ENCODE measurements at places on chromosomes 16 and 17. TPM values are rescaled to one million over a fixed set of nuclear protein-coding genes. Genes with fewer than 3 reads are reported as not detected.

DNA sequence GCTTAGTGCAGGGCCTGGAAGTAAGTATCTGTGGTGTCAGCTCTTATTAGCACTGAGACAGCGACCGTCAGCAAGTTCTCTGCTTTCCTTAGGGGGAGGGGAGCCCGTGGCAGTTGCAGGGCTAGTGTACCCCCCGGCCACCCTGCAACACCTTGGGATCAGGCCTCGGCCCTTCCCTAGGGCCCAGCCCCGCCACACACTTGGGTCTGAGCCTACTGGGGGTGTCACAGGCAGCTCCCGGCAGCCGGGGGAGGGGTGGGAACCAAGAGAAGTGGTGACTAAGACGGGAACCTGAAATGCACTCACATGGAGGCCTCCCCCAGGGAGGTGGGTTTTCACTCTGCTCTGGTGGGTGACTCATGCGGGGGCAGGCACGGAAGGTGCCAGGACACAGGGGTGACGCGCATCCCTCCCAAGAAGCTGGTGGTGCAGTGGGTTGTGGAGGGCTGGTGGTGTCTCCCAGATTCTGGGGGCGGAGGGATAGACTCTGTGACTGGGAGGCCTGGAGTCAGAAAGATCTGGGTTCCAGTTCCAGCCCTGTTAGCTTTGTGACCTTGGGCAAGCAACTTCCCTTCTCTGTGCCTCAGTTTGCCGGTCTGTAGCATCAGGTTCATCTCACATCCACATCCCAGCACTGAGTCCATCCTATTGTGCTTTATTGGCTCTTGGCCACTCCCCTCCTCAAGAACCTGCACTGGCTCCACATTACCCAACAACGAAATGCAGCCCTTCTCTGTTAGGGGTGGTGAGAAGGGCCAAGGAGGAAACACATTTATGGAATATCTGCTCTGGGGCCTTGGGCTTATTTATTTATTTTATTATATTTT is 44.5 kb downstream of the LAT start:
- DNase-seq = no peak

GRCh38 chr16:59604354-59604753 is 870.2 kb upstream of the GOT2 start:
- no peak for DNase-seq

- peak; percentile 58 for DNase-seq
Observed at GRCh38 chr17:64084086-64084939, 45.6 kb downstream of the ERN1 start.

GRCh38 chr17:62163847-62164246 is 98.8 kb upstream of the MED13 start:
- DNase-seq = peak; percentile 83

DNA sequence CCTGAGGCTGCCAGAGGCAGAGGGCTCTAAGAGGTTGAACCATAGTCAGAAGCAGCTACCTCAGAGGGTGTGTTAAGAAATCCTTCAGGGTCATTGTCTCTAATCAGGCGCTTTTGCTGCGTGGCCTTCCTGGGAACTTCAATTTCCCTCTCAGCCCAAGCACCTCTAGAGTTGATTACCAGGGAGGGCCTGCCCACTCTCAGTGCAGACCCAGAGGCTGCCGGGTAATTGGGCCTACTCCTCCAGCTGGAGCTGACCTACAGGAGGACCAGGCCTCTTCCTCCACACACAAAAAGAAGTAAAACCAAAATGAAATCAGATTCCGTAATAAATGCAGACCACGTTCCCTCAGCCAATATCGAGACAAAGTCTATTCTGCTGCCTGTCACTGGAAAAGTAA is 305.0 kb upstream of the CCL2 start:
- no peak for DNase-seq

GRCh38 chr17:27558842-27559505 is 72.0 kb upstream of the LGALS9 start:
- DNase-seq = no peak

DNA sequence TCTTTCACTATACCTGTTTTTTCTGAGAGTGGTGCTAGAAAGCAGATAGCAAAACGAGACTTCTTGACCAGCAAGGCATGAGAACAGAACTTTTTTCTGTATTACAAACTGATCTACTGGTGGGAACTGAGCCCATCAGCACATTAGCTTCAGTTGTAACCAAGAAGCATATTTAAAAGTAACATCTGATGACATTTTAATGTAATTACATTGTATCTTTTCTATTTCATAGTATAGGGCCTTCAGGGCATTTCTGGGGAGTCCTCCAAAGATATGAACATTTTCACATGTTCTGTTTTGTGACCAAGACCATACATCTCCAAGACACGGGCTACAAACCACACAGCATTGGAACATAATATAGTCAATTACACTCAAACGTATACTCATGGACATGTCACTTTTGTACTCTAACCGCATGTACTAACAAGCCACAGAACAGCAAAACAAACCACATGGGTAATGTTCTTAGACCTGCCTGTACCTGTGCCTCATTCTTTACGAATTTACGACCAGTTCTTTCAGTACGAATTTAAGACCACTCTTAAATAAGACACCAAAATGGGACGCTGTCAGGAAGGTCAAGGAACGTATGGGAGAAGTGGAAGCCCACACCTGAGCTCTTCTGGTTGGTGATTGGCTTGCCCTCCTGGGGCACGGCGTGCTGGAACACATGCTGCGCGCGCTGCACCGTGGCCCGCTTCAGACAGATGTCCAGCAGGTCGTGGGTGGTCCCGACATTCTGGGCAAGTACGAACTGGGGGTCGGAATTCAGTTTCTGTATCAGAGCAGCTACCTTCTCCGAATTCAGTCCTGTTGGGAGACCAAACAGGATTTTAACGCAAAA is 825 bp downstream of the BLMH start:
- peak; percentile 68 for DNase-seq

DNA sequence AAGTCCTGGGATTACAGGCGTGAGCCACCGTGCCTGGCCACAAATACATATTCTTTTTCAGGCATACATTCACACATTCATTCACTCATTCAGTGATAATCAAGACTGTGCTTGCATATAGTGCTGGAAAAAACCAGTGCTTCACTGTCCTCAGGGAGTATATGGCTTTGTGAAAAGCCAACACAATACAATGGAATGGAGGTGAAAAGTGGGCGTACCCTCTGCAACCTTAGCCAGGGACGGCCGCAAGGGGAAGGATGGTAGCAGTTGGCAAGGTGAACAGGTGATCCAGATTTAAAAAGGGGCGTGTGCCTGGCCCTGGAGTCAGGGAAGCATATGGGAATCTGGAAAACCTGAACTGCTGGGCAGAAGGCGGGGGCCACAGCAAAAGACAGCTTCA is 18.1 kb upstream of the GAN start:
- DNase-seq = no peak

DNA sequence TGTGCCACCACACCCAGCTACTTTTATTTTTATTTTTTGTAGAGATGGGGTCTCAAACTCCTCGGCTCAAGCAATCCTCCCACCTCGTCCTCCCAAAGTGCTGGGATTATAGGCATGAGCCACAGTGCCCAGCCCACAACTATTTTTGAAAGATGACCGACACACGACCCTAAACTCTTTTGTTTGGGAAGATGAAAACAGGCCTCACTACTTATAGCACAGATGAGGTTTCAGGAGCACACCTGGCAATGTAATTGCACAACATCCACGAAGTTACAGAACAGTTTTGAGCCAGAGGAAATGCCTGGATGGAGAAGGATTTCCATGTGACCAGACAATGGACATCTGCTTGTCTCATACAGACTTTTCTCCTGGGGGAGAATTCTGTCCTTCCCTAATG is 43.4 kb upstream of the PRSS54 start:
- DNase-seq = no peak

- peak; percentile 71 for DNase-seq
Observed at GRCh38 chr17:65173284-65173793, 36.2 kb downstream of the RGS9 start.

DNA sequence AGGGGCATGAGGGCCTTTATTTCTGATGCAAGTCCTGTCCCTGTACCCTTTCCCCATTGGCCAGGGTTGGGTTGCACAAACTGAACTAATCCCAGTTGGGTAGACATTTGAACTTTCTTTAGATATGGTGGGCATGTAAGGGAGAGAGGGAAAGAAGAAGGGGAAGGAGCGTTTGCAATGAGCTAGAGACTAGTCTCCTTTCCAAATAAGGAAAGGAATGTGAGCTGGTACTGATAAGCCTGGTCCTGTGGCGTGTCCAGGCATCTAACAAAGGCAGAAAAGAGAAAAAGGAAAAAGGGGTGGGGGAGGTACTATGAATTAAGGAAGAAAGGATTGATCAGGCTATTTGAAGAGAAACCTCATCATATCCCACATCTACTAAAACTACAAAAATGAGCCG is 20.3 kb downstream of the CHMP6 start:
- no peak for DNase-seq

DNA sequence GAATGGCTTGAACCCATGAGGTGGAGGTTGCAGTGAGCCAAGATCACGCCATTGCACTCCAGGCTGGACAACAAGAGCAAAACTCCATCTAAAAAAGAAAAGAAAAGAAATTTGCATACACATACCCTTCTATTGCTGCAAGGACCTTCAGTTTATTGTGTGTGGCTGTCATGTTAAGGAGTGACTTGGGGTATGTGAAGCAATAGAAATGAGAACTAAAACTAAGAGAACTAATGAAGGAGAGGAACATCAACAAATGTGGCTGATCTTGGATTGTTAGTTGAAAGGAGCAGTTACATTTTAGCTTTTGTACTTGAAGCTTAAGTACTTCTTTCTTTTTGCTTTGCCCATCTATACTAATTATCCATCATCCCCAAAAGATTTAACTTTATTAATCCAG is 12.7 kb upstream of the NSRP1 start:
- no peak for DNase-seq

DNA sequence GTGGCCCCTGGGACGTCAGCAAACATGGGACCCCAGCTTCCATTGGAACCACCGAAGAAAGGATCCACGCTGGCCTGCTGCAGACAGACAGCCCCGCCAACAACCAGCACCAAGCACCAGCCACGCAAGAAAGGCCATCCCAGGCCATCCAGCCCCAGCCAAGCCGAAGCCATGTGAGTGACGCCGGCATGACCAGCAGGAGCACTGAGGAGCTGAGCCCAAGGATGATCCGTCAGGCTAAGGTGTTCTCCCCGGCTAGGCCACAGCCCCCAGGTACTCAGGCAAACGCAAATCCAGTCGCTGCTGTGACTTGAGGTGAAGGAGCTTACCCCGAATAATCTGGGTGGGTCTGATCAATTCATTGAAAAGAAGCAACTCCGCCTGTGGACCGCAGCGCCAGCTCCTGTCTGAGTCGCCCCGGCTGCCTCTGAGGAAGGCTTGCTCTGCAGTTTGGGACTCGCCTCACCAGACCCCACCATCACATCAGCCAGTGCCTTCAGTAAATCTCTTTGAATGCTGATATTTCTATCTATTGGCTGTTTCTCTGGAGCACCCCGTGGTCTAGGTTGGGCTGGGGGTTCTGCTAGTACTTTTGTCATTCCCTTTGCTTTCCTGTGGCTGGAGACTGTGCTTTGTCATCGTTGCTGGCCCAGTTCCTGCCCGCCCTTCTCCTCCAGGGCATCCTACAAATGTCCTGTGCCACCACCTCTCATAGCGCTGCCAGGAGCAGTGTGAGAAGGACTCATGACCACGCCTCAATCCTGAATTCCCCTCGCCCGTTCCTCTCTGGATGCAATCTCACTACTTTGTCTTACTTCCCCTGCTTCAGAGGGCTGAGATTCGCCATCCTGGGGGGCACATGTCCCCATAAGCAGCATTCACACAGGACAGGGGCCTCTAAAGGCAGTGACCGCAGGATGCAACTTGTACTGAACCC is 8.1 kb upstream of the CBX2 start:
- no peak for DNase-seq

GRCh38 chr17:5354310-5354709 is 65.2 kb downstream of the NUP88 start:
- DNase-seq = no peak

GRCh38 chr17:60493847-60494321 is 32.2 kb downstream of the APPBP2 start:
- no peak for DNase-seq

- peak; percentile 40 for DNase-seq
Observed at GRCh38 chr17:74446551-74447500, 14.9 kb downstream of the GPRC5C start.

DNA sequence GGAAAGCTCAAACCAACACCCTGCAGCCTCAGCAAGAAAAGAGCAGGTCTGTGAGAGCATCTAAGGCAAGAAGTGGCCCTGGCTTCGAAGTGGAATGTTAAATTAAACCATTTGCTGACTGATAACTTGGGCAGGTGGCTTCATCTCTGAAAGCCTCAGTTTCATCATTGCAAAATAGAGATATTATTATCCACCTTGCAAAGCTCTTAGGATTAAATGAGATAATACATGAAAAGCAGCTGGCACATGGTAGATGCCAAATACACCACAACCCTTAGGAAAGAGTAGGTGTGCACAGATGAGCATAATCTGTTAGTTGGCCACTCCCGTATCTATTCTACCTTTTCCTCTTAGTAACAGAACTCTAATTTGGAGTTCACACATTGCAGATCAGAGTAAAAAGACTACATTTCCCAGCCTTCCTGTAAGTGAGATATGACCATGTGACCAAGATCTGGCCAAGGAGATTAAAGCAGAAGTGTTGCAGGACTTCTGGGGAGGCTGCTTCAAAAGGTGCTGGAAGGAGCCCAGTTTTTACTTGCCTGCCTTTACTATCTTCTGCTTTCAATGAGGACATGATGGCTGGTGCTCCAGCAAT is 288.7 kb downstream of the SOX9 start:
- DNase-seq = no peak

GRCh38 chr16:79100447-79100846 is 500.1 kb downstream of the MAF start:
- DNase-seq = no peak

DNA sequence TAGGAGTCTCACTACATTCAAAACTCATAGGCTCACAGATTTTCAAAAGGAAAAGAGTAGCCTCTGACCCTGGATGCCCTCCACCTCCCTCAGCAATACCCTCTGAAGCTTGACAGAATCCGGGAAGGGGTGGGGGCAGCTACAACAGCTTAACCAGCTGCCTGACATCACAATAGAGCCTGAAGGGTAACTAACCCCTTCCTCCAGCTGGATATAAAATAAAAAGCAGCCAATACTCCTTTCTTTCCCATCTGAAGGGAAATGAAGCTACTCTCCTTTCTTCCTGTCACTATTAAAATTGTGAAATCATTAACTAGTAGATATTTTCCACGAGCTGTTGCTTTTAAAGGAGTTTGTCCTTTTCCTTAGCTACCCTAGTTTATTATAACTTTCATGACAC is 24.0 kb downstream of the USP31 start:
- no peak for DNase-seq

GRCh38 chr17:61536422-61536955 is 54.5 kb downstream of the NACA2 start:
- DNase-seq = no peak

ZG16 gene
- total RNA-seq = 196 TPM

CRHR1 gene
- total RNA-seq = not detected

TEKT1 gene
- total RNA-seq = not detected

DNAAF8 gene
- total RNA-seq = 0.98 TPM

NPIPB13 gene
- 21.7 TPM for total RNA-seq

ZMYND15 gene
- total RNA-seq = 1.4 TPM

ABCC3 gene
- total RNA-seq = 453 TPM

SLFN11 gene
- 4.2 TPM for total RNA-seq

TP53TG3D gene
- not detected for total RNA-seq

CLEC18B gene
- total RNA-seq = 1.1 TPM

OVCA2 gene
- total RNA-seq = 35.5 TPM

SPATA32 gene
- 0.19 TPM for total RNA-seq
